ENCODE measurements at places on chromosomes 2 and 18.

- no peak for DNase-seq
Observed at GRCh38 chr18:77015169-77015568, 117.4 kb downstream of the MBP start.

DNA sequence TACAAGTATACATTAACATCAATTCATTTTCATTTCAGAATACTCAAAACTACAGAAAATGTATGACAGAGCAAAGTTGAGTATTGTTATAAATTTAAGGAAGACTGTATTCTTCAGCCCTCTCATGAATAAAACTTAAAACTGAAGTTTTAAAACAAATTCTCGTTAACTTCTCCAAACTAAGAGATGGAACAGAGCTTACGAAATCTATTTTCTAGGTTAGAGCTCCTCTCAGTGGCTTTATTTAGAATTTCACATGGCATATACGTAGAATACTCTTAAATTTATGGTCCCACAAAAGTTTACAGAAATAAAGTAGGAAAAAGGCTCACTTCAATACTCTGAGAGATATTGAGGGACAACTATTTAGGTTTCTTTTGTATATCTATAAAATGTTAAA is 612.1 kb downstream of the KCNJ3 start:
- no peak for DNase-seq

- DNase-seq = no peak
Observed at GRCh38 chr2:6602471-6602870, 263.2 kb downstream of the CMPK2 start.

DNA sequence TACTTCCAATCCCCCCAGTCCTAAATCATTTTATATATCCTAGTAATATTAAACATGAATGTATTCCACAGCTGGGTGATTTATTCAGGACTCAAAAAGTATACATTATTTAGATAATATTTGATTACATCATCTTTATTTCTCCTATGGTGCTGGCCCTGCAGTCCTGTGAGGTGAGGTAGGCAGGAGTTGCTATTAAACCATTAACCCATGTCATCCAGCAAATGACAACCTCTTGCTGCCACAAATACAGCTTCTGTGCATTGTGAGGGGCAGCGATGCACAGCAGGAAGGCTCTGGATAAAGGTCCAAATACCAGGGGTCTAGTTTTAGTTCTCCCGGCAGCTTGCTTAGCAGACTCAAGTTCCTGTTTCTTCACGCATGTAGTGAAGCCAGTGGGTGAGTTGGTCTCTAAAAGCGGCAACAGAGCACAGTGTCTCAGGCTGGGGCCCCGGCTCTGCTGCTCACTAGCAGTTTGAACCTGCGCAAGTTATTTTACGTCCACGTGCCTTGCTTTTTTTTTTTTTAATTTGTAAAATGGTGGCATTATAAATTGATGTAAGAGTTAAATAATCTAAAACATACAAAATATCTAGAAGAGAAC is 36.1 kb downstream of the INSIG2 start:
- DNase-seq = no peak

- no peak for DNase-seq
Observed at GRCh38 chr2:118723394-118723793, 124.1 kb downstream of the EN1 start.

DNA sequence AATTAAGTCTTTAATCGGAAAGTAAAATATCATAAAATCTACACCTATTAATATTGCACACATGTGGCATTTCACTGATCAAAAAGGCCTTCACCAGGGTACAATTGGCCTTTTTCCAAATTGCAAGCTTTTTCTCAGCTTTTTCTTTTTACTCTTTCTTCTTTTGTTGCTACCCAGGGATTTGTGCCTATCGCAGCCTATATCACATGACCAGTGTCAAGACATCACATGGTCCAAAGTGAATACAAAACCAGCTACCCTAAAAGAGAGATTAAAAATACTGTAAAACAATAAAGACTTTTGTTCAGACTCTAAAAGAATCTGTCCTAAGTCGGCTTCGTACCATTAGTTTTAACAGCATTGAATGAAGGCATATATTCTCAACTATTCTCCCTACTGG is 15.0 kb upstream of the OTX1 start:
- DNase-seq = no peak

DNA sequence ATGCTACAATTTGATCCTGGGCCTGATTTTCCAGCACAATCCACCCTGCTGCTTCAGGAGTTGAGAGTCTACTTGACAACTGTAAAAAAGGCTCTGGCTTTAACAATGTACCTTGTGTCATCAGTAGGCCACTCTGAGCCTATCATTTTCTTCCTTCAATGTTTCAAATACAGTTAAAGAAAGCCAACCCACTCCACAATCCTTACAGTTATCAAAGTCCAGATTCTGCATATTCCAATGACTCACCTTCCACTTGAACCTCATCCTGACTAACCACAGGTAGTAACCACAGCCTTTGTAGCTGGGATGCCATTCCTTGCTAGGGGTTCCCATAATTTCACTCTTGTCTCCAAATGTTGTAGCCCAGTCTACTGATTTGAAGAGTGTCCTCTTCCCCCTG is 35.5 kb upstream of the AQP4 start:
- no peak for DNase-seq

- DNase-seq = peak; percentile 46
Observed at GRCh38 chr2:239039479-239039861, 191.6 kb downstream of the TWIST2 start.

DNA sequence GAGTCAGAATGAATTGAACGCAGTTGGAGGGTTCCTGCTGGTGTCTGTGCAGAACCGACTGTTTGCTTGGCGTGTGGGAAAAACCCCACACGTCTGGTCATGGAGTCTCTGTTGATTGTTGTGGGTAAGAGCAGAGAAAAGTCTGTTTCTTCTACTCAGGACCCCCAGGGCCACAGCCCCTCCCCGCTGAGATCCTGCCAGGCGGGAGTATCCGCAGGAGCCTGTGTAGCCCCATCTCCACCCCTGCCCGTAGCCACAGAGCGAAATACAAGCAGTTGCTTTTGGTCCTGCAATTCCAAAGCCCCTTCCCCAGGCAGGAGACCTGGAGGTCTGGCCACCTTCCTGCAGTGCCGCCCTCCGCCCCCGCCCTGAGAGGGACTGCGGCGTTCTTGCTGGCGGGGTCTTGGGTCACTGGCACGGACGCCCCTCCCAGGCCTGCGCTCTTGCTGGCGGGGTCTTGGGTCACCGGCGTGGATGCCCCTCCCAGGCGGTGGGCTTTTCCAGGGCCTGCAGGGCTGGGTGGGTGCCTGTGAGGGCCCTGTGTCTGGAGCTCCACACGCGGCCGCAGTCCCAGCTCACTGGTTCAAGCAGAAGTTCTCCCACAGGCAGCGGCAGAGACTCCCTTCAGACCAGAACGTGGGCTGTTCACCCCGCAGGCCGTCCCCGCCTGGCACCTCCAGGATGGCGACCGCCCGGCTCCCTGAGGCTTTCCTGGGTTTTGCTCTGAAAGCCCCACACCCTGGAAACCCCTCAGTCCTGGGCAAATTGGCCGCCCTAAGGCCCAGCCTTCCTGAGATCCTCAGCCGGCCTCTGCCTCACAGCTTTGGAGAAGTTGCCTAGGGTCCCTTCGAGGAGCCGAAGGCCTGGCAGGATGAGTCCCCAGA is 76.0 kb upstream of the CTDP1 start:
- peak; percentile 57 for DNase-seq

DNA sequence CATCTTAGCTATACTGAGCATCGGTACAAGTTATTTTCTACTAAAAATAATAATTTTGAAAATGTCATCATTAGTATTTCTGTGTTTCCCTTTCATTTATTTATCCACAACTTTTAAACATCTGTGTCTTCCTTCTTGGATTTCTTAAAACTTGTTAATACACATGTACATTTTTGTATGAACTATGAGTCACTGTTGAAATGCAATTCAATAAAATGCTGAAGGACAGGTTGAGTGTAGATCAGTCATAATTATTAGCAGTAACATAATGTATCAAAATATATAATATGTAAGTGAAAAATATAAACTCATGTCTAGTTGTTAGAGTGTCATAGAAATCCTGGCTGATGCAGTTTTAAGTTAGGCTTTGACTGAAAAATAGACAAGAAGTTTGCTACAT is 115.9 kb downstream of the MEIS1 start:
- DNase-seq = no peak

DNA sequence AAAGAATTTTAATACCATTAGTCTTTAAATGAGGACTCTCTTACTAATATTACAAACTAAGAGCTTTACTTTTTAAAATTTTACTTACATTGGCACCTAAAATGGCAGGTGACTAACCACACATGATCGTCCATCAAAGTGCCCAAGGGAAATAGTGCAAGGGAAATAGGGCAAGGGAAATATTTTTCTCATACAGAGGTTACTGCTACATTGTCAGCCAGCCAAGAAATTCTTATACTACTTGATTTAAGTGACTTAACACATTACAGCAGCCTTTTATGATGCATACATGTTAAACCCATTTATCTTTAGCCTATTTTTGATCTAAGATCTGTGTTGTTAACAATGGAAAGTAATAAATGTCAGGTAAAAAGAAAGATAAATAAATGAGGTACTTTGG is 587.2 kb upstream of the PKDCC start:
- DNase-seq = no peak

- DNase-seq = no peak
Observed at GRCh38 chr2:42951263-42951938, 159.0 kb upstream of the HAAO start.

DNA sequence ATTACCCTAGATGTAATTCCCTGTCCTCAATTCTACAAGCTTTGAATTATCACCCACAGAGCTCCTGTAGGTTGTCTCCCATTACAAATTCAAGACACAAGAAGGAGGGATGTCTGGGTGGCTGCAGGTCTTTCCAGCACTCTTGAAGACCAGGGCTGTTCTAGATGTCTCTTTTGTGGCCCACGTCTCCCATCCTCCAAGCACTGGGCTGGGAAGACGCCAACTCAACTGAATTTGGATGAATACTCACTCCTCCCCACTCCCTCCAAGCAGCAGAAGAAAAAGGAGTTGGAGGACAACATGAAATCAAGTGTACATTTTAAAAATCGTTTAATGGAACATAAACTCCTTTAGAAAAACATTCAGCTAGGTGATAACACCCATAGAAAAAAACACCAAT is 31.2 kb downstream of the SMAD7 start:
- DNase-seq = peak; percentile 14

DNA sequence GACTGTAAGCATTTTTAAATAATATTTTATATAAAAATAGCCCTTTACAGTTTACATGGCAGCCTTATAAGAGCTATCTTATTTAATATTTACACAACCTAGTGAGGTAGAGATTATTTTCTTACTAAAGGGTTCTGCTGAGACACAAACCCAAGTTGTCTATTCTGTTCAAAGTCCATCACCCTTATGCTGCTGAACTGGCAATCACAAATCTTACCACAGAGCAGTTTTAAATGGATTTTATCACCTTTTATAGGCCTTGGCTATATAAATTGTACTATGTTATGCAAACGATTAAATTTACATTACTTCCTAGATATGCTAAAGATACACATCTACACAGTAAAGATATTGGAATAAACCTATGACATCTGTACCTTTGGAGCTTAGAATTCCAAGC is 40.7 kb downstream of the RBM45 start:
- no peak for DNase-seq

DNA sequence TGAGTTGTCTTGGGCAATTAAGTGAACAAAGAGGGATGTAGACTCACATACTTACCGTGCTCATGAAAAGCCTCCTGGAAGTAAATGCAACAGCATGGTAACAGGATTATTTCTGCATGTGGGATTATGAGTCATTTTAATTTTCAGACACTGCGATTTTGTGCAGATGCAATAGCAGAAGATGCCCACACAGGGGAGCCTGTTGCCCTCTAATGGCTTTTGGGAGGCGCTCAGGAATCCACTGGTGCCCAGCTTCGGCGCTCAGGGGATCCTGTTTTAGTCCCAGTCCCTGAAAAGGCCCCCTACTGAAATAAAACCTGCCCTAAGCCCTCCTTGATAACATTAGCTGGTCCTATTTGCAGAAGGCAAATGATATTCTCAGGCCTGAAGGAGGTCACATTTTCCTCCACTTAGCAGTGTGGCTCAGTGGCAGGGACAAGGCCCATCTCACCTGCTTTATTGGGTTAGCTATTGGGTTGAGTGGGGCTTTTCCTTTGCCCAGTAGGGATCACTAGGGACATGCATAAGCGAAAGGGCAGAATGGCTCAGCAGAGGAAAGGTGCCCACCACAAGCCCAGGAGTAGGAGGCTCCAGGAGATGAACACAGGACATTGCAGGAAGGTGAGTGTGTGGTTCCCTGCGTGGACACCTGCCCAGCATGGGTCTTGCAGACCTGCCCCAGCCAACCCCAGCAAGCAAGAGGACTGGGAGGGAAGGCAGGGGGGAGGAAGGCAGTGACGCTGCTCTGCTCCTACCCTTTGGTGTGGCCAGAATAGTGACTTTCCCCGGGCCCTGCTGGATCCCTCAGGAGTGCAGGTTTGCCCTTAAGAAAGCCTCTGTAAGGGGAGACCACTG is 26.5 kb upstream of the KCNS3 start:
- DNase-seq = peak; percentile 71

GRCh38 chr2:38030635-38031355 is 45.2 kb downstream of the CYP1B1 start:
- no peak for DNase-seq

DNA sequence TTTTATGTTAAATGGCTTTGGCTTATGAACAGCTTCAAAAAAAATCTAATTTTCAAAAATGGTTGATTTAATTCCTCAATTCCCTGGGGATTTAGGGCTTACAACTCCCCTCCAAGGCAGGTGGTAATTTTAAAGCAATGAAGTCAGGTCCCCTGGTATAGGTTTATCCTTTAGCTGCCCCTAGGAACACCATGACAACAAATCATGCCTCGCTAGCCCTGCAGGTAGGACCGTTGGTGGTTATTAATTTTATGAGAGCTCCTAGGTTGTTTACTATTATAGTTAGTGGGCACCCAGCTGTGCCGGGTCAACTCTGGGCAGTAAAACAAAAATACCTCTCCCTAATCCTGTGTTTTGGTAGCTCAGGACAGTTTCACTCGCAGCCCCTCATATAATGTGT is 26.2 kb upstream of the MBOAT2 start:
- DNase-seq = no peak

- DNase-seq = peak; percentile 53
Observed at GRCh38 chr2:71712158-71712818, 258.9 kb downstream of the DYSF start.

GRCh38 chr2:131646669-131647297 is 119.1 kb downstream of the CCDC74A start:
- no peak for DNase-seq

- no peak for DNase-seq
Observed at GRCh38 chr2:118643294-118643693, 204.2 kb downstream of the EN1 start.

DNA sequence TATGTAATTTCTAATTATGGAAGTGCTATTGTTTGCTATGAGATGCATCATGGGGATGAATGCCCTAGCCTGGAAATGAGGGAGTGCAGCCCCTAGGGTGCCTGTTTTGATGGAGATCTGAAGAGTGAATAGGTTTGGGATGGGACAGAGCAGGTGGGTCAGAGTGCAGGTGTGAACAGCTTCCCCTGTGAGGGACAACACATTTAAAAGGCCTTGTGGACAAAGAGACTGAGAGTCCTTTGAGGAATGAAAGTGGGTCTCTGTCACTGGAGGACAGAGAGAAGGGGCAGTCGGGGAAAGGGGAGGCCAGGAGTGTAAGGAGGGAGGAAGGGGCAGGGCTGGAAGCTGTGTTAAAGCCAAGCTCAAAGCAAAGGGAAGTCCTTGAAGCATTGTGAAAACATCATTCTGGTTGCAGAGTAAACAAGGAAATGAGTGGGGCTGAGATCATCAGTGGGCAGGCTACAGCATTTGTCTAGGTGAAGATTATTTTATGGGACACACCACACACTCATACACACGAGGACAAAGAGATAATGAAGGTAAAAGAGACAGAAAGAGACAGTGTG is 877.6 kb downstream of the SLC4A3 start:
- no peak for DNase-seq
